ENCODE measurements at places on chromosomes 13 and 19.

DNA sequence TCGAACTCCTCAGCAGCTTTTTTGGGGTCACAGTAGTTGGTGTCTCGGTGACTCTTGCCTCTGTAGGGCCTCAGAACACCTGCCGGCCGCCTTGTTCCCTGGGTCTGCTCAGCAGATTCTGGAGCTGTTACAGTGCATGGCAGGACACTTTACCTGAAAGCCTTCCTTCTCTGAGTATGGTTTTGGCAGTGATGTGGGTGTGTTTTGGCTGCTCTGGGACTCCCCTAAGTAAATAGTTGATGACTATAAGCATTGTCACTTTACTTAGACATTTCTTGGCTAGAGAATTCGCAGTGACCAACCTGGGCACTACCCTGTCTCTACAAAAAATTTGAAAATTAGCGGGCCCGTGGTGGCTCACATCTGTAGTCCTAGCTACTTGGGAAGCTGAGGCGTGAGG, 7.0 kb downstream of the MAU2 start:
- DNase-seq = no peak

DNA sequence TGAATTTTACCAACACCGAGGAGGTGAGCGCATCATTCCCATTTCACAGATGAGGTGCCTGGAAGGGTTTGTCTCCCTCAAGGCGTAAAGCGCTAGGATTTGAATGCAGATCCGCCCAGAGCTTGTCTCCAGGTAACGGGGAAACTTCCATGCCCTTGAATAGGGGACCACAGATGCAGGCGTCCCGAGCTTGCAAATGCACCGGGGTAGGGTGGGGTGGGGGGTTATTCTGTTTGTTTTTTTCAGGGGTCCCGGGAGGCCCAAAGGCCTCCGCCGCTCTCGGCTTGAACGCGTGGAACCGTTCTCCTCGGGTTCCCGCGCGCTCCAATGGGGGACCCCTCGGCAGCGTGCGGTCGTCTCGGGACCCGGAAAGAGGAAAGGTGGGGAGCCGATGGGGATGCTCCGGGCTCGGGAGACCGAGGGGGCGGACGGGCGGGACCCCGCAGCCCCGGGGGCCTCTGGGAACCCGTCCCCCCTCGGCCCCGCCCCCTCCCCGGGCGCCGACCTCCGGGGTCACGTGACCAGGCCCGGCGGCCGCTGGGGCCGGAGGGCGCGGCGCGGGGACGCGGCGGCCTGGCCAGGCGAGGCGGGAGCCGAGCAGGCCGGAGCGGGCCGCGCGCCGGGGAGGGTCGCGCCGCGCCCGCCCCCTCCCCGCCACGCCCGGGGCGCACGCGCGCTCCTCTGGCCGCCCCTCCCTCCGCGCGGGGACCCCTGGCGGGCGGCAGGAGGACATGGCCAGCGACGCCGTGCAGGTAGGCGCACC, at the start of gene PKN1:
TSS of gene PKN1 (plus strand) at position 516 of the 763 bp plus-strand sequence. CDS start at position 732, 216 bp downstream.
- DNase-seq = peak; percentile 75

DNA sequence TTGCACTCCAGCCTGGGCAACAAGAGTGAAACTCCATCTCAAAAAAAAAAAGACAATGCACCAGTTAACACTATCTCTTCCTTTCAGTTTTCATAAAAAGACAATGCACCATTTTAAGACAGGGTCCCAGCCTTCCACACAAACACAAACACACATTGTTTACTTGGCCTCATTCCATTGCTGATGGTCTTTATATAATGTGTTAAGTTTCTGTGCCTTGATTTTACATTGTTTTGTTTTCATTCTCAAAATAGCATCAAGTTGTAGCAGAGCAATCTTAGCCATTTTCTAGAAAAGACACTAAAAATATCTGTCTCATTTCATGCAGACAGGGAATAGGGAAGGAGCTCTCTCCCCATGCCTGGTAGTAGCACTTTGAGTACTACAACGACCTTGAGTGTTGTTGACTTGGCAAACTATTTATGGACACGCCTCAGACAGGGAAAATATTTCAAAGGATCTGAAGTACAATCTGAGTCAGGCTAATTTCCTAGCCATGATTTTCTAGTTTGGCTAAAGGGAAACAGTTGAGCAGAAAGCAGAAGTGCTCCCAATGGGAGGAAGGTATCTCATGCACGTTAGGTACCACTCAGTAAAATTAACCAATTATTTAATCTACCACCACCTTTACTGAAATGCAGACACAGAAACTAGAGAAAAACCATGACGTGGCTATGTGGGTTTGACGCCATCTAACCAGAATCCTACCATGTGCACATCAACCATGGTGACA, 120.6 kb downstream of the ABCC4 start:
- DNase-seq = no peak

- DNase-seq = no peak
Observed at GRCh38 chr13:99961636-99962035, 9.9 kb downstream of the ZIC5 start.

DNA sequence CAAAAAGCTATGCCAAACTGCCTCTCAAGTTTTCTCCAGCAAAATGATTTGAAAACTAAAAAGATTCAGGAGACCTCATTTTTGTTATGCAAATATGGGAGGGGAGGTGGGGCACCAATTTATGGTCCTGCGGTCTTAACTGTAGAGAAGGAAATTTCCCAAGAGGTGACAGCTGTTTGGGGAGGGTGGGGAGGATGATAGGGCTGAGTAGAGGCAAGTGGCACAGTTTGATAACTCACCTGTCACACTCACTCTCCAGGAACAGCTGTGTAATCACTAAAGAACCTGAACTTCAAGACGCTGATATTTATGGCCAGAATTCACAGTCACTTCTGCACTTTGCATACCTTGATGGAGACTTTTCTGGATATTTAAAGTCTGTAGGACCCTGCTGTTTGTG, 232.9 kb upstream of the STARD13 start:
- no peak for DNase-seq

DNA sequence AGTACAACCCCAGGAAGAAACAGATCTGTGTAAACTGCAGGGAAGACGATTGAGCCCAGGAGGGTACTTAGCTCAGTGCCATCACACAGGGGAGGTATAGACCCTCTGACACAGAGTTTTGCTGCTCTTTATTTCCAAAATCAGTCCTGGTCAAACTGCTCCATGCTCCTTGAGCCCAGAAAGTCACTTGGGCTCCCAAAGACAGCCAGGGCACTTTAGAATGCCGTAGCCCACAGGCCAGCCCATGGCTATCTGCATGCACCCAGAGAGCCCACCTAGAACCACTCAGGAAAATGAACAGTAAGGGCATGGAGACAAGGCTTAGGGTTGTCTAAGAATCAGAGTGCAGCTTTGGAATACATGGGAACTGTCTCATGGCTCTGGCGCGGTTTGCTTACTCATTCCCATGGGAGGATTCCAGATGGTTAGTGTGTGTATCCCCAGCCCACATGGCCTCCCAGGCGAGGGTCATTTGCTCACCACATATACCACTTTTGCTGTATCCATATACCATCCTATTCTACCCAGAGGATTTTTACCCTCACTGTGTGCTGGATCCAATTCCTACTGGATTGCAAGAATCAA, 14.7 kb upstream of the PDCD5 start:
- DNase-seq = peak; percentile 46

- no peak for DNase-seq
Observed at GRCh38 chr13:25371875-25372283, at the start of gene ATP8A2. TSS of gene ATP8A2 (plus strand) at chr13:25371974. CDS start at chr13:25372213, 239 bp downstream.

GRCh38 chr19:8487137-8487851, 15.1 kb downstream of the PRAM1 start:
- DNase-seq = no peak

- no peak for DNase-seq
Observed at GRCh38 chr13:101880581-101880980, 428.1 kb downstream of the ITGBL1 start.

- DNase-seq = no peak
Observed at GRCh38 chr13:96940961-96941360, 53.3 kb downstream of the OXGR1 start.

DNA sequence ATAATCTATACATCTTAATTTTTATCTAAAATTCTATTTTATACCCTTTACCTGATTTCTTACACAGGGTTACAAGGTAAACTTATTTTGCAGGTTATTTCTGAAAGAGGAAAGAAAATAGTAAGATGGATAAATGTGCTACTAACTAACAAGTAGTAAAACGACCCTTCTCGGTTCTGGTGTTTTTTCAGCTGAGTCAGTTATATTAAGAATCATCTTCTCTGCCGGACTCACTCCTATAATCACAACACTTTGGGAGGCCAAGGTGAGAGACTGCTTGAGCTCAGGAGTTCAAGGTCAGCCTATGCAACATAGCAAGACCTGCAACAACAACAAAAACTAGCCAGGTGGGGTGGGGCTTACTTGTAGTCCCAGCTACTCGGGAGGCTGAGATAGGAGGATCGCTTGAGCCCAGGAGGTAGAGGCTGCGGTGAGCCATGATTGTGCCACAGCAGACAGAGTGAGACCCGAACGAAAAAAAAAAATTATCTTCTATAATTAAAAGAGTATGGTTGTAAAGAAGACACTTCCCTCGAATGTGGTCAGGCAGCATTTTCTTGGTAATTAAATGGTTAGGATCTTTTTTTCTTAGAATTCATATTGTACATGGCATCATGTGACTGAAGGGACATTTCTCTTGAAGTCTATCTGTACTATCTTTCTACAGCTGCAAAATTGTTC, 27.9 kb upstream of the RCBTB2 start:
- no peak for DNase-seq

DNA sequence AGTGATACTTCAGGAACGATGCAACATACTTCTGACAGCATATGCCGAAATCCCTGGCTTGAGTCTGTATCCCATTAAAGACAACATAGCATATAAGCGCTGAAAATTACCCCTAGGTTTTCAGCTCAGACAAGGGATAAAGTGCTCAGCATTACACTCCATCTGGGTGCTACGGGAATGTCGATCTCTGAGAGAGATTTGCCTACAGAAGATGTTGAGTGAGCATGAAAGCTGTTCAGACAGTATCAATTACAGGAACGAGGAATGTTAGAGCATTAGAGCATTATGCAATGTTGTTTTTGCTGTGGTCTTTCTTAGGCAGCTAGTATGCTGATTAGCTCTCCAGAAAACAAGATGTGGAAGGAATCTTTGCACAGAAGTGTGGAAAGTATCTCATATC, 484.5 kb downstream of the LIG4 start:
- DNase-seq = no peak

DNA sequence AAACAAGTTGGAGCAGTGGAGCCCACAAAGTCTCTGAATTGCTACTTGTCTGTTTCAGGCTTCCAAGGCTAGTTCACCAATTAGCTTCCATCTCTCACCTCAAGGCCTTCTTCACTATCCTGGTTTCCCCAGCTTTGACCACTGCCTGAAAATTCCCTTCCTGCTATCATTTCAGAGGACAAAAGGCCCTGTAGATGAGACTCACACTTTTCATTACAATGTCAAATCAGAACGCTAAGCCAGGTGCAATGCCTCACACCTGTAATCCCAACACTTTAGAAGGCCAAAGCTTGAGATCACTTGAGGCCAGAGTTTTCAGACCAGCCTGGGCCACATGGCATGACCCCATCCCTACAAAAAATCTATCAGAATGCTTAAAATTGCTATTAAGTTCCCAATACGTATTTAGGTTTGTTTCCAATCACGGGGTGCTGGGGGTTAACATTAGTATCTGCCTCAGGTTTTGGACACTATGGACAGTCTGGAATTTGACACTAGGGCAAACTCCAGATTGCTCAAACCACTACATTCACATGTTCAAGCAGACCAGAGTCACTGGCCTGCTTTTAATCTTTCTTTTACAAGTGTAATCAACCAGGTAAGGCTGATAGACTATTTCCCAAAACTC, 5.5 kb downstream of the TPT1 start:
- no peak for DNase-seq

- DNase-seq = no peak
Observed at GRCh38 chr19:5075597-5075996, 106.7 kb downstream of the KDM4B start.

GRCh38 chr13:23377579-23377978, 55.9 kb downstream of the SACS start:
- no peak for DNase-seq

DNA sequence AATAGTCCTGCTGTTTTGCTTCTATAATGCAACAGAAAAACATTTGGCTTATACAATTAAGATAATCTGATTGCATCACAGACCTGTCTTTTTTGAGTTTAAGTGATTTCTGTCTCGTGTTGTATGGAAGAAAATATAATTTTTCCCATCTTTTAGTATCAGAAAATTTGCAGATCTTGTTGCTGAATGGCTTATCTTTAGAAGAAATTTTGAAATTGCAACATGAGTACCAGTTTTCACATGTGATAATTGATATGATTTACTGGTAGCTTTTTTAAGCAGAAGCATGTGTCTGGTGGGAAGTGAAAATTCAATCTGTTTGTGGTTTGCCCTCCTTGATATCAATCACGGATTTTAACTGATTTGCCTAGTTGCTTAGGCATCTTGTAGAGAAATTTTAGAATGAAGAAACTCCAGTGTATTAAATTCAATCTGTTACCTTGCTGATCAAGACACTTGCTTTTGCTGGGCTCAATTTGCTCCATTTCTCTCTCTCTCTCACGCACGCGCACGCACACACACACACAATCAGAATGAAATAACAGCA, 89.8 kb upstream of the MYCBP2 start:
- DNase-seq = no peak

DNA sequence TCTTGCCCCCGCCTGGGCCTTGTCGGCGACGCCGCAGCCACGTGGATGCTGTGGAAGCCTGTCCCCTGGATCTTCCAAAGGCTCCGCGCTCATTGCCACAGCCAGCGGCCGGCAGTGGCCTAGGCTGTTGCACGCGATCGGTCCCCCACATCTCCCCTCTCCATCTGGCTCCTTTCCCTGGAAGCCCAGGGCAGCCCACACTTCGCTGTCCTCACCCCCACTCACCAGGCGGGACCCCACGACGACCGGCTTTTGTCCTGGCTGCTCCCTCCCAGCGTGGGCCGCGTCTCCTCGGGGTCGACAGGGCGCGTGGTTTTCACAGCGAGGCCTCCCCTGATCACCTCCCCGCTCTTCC, 605 bp upstream of the TEX30 start:
- DNase-seq = no peak

- DNase-seq = no peak
Observed at GRCh38 chr19:2340496-2341243, 12.2 kb downstream of the SPPL2B start.

- peak; percentile 93 for DNase-seq
Observed at GRCh38 chr19:18650468-18651041, 13.7 kb downstream of the KLHL26 start.

- no peak for DNase-seq
Observed at GRCh38 chr19:2912306-2912705, 11.6 kb downstream of the ZNF57 start.

- DNase-seq = no peak
Observed at GRCh38 chr13:40502236-40502635, 164.2 kb downstream of the FOXO1 start.

GRCh38 chr19:39847525-39847924, 1.3 kb upstream of the FBL start:
- DNase-seq = no peak

- DNase-seq = peak; percentile 93
Observed at GRCh38 chr19:56120371-56121179, 520 bp downstream of the ZNF787 start.

GRCh38 chr19:55626350-55626749, 2.0 kb upstream of the ZNF784 start:
- no peak for DNase-seq

DNA sequence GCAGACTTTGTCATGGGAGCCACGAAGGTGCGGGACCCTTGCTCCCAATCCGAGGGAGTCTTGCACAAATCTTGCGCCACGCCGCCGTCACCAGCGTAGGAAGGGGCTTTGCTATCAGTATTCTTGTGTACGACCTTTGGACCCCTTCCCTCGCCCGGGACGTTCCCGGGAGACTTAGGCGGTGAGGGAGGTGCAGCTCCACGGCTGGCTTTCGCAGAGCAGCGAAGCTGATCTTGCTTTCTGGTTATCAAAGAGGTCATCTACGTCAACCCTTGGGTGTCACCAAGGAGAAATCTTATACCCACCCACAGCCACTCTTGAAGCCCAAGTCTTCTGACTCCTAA, 583 bp downstream of the TECR start:
- no peak for DNase-seq

GRCh38 chr19:49875857-49876421, 1.2 kb downstream of the AKT1S1 start:
- DNase-seq = peak; percentile 53

Measured in hepatic stellate cell (primary cell).